Activated CD4-positive, alpha-beta T cell treated with anti-CD3 and anti-CD28 coated beads, Interleukin-2, Interleukin-6, amounts not matched to agents 100 ng/mL and 50 ng/mL, durations not matched to agents 16 hours and 8 hours (primary cell): ENCODE measurements at places on chromosomes 1 and 21.

GRCh38 chr21:42703136-42703908 lies 49.9 kb downstream of the PDE9A start:
- DNase-seq, result no peak

- DNase-seq, result no peak
These were observed 178.8 kb downstream of the KCNJ6 start for GRCh38 chr21:37737507-37737906.

DNA sequence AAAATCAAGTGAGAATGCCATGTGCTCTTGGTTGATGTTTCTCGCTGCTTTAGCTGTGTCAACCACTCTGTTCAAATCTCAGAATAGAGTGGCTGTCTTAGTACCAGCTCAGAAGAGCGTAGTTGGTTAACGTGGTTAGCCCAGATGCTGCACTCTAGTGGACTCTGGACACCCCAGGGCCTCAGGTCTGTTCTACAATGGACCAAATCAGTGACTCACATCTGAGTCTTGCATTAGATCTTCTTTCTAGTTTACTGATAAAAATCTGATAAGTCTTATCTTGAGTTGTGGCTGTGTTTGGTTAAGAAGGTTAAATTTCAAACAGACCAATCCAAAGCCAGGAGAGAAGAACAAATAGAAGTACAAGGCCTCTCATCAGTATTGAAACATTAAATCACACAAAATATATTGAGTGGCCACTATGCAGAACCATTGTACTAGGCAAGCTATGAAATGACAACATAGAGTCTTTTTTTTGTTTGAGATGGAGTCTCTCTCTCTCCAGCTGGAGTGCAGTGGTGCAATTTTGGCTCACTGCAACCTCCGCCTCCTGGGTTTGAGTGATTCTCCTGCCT lies 104.1 kb downstream of the NR5A2 start:
- no peak for DNase-seq

DNA sequence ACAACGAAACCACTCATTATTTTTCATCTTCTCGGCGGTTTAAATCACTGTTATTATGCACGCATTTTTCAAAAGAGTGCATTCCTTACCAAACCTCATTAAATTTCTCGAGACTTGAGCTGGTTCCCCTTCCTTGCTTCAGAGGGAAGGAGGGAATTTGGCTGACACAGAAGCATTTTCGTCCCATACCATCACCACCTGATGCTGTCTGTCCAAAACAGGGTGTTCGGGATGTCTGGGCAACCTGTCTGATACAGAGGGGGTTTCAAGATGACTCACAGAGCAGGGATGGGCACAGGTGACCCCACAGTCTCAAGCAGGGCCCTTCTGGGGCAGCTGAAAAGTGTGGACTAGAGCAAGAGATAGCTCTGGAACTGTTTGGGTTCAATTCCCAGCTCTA lies 12.3 kb upstream of the RCC2 start:
- DNase-seq, result no peak

- no peak for DNase-seq
These were observed 5.9 kb downstream of the OTUD3 start for GRCh38 chr1:19888112-19888511.

DNA sequence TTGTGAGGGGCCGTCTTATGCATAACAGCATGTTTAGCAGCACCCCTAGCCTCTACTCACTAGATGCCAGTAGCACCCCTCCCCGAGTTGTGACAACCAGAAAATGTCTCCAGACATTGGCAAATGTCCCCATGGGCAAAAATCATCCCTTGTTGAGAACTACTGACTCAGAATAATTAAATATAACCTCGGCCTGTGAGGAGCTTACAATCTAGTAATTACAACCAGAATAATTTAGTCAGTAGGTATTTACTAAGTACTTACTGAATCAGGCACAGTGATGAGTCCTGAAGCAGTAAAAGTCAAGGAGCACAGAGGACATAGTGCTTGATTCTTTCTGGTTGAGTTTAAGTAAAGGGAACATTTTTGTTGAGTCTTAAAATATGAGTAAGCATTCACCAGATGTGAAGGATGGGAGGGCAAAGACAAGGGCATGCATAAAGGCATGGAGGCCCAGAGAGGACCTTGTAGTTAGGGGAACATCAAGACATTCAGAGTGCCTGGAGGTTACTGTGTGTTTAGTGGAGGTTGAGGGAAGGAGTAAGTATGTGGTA lies 44.1 kb upstream of the KCNQ4 start:
- no peak for DNase-seq

DNA sequence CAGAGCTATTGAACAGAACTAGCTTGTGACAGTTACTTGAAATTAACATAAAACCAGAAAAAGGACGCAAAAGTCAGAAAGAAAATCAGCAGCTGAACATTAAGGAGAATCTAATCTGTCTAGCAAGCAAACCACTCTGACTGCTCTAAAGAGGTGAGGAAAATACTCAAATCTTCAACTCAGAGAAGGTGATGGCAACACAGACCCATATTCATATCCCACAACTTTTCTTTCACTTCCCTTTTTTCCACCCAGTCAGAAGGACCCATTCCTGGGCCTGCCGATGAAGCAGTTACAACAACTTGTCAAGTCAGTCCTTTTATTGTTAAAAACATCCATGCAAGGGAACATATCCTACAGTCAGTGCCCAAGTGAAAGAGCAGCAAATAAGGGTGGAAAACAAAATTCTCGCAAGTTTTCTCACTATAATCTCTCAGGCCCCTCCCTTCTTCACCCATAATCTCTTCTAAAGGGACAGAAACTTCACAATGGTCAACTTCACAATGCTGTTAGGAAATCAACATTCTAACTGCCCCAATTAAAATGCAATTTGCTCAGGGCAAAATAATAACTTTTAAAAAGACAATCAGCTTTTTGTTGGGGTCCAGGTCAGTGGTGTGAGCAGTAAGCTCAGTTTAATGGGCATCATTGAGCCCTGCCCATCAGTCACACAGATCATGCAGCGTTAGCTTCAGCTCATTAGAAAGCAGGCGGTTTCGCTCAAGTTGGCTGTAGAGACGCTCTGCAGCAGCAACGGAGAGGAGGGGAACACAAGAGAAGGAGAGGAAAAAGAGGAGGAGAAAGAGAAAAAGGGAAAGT lies 3.6 kb upstream of the NUP210L start:
- DNase-seq, result no peak

DNA sequence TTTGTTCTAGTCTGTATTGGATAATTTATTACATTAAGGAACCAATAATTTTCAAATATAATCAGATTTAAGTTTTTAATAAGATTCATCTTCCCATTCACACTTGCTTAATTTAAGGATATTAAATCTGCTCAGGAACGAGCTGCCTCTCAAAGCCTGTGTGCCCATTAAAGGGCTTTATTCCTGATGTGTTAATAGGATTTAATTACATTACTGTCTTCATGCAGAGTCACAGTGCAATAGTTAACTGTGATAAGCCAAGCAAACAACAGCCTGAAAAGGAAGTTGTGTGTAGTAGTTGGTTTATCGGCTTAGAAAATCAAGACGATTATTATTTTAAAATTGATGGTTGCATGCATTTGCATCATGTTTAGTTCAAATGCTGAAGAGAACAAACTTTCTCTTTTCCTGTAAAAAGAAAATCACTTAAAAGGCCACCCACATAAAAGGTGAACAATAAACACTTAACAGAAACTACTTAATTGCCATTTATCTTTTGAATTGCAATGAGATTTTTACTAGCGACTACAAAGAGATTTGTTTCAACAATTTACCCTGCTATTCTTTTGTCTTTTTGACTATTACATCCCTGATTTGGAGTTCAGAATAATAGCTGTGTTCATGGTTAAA lies 174.6 kb downstream of the RWDD3 start:
- no peak for DNase-seq

GRCh38 chr1:226309398-226310244 lies 657 bp upstream of the LIN9 start:
- DNase-seq, result peak; percentile 18

DNA sequence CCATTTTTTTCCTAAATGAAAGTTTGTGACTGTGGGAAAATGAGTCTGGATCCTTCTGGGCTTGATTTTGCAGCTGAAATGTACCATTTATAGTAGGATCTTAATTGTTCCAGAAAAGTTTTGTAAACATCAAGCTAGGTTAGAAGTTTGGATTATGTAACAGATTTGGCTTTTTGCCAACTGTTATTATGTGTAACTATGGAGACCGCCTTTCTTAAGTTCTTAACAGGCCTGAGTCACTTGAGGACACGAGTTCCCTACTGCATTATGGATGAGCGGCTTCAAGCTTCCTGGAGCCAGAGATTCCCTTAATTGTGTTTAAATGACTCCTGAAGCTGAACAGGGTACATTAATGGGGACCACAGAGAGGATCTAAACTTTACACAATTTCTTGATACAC lies 22.2 kb downstream of the SLC25A33 start:
- DNase-seq, result no peak

GRCh38 chr1:61853583-61853982 lies 111.3 kb downstream of the PATJ start:
- no peak for DNase-seq

DNA sequence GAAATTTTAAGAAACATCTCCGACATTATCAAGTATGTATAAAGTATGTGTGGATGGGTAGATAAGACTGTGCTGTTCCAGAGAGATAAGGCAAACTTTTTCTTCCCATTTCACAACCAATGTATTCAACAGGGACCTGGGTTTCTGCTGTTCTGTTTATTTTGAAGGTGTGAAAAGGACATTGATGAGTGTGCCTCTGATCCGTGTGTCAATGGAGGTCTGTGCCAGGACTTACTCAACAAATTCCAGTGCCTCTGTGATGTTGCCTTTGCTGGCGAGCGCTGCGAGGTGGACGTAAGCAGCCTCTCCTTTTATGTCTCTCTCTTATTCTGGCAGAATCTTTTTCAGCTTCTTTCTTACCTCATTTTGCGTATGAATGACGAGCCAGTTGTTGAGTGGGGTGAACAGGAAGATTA lies 174.0 kb downstream of the CRB1 start:
- DNase-seq, result no peak

DNA sequence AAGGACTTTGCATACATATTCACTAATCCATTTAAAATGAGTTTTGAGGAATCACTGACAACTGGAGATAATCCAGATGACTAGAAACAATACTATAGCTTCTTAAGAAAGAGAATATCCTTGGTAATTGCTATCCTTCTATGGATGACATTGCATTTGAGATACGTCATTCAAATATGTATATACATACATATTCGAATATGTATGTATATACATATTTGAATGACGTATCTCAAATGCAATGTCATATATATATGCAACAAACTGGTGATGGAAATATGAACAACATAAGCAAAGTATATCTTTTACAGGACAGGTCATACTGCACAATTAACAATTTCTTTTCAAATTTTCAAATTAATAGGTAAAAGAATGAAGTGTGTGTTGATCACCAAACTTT lies 41.7 kb downstream of the EXTL2 start:
- DNase-seq, result no peak

DNA sequence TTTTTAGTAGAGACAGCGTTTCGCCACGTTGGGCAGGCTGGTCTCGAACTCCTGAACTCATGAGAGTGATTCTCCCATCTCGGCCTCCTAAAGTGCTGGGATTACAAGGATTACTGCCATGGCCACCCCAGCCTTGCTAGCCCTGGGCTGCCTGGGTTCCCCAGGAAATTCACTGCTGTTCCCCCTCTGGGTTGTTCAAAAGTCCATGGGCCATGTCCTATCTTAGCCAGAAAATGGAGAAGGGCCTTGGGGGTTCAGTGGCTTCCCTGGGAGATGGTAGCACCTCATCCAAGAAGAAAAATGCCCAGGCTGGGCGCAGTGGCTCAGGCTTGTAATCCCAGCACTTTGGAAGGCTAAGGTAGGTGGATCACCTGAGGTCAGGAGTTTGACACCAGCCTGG lies 20.9 kb downstream of the SLC26A9 start:
- DNase-seq, result no peak

- DNase-seq, result no peak
These were observed 302.7 kb downstream of the PCP4 start for GRCh38 chr21:40169971-40170370.

DNA sequence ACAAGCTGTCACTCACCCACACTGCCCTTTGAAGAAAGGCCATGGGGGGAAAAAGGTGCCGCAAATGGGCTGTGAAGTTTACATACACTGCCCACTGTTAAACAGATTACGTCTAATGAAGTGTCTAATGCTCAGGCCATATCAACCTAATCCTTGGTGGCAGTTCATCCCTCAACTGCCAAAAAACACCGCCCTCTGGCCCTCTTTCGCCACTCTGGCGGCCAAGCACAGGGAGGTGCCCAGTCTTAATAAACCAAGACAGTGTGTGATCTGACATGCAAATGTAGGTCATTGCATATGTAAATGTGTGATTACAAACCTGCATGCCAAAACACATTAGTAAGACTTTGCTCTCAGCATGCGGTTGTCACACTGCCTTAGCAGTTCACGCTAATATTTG lies 89.5 kb downstream of the NEK7 start:
- no peak for DNase-seq

- peak; percentile 48 for DNase-seq
These were observed 49.4 kb upstream of the BOLA1 start for GRCh38 chr1:149849947-149850360.

- no peak for DNase-seq
These were observed 17.4 kb downstream of the TFAP2E start for GRCh38 chr1:35590476-35591040.

DNA sequence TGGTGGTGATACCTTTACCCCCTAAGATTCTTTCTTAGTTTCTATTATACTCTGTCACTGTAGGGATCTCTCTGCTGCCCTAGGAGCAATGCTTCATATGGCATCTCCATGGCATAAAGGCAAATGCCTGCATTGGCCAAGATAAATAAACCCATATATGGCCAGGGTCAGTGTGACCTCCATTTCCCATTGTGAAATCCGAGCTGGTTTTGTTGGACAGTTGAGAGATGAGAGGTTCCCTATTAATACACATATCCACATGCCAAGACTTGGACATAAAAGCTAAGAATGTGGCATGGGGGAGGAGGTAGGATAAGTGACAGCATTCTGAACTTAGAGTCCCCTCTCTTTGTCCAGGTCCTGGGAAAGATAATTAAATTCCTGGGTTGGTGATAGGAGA lies 1.4 kb downstream of the TPM3 start:
- no peak for DNase-seq

DNA sequence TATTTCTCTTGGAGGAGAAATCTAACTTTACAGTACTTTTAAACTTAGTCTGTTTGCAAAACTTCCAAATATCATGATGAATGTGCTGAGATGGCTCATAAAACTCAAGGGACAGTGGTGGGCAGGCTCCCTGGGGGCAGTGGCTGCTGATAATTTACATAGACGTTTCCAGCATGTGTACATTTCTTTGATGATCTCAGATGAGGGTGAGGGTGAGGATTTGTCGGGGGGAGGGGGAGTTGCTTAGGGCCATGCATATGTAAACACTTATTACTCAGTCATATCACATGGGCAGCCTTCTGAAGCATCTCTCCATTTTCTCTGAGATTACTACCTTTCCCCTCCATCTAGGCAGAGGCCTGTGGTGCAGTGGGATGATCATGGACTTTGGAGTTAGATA lies 152.9 kb upstream of the HMGB4 start:
- DNase-seq, result no peak

- no peak for DNase-seq
These were observed 8.4 kb downstream of the SOX13 start for GRCh38 chr1:204081164-204081790.
